Right forelimb (tissue), 1 donor: ENCODE measurements at places on chromosomes 11 and 22.

DNA sequence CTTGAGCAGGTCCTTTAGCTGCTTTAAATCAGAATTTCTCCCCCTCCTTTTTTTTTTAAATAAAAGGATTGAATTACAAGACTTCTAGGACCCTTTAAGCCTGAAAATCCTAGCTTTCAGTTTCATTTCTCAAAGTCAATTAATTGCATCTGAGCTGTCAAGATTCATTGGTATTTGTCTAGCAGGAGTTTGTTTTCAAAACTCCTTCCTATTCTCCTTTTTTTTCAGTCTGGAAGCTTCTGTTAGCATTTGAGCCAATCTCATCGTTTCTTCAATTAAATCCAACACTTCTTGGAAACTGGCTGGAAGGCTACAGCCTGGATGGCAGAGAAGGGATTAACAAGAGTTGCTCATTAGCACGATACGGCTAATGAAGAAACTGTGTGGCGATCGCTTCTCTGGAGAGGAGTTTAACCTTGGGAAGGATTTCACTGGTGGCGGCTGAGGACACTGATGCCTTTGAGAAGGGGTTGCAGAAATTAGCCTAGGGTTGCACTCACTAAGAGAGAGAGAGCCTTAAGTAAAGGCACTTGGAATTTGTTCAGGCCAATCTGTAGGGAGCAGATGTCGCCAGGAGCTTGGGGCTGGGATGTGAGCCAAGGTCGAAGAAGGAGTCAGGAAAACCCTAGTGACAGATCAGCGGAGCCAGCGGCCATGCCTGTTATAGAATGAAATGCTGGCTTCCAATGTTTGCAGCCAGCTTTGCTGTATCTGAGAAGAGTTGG is 43.8 kb upstream of the API5 start:
- no peak for DNase-seq

DNA sequence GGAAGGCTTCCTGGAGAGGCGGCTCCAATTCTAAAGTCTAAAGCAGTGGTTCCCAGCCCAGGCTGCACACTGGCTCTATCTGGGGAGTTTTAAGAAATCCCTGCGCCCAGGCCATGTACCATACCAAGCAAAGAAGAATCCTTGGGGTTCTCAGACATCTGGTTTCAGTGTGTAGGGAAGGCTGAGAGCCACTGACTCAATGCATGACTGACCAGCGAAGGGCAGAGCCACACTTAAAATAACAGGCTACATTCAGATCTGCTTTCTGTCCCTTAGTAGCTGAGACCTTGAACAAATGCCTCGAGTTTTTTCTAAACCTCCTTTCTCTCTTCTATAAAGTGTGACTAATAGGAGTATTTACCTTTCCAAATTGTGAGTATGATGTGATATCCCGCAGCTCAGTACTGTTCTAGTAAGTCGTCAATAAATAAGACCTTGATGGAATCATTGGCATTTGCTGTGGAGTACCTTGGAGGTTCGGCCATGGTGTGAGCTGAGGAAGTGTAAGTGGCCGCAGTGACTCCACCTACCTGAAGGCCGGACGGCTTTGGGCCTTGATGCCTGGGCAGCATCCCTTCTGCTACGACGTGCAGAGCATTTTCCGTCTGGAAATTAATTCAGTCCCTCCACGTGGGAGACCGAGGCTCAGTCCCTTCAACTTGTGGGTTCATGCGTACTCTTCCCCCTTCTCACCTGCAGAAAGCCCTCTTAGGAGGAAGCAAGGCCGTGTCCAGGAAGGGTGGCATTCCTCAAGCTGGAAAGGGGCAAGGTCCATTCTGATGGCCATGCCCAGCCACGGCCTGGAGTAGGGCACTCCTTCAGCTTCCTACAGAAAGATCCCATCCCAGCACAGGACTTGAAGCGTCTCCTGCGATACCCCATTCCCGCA is 25.1 kb downstream of the GLB1L2 start:
- DNase-seq = peak; percentile 18

DNA sequence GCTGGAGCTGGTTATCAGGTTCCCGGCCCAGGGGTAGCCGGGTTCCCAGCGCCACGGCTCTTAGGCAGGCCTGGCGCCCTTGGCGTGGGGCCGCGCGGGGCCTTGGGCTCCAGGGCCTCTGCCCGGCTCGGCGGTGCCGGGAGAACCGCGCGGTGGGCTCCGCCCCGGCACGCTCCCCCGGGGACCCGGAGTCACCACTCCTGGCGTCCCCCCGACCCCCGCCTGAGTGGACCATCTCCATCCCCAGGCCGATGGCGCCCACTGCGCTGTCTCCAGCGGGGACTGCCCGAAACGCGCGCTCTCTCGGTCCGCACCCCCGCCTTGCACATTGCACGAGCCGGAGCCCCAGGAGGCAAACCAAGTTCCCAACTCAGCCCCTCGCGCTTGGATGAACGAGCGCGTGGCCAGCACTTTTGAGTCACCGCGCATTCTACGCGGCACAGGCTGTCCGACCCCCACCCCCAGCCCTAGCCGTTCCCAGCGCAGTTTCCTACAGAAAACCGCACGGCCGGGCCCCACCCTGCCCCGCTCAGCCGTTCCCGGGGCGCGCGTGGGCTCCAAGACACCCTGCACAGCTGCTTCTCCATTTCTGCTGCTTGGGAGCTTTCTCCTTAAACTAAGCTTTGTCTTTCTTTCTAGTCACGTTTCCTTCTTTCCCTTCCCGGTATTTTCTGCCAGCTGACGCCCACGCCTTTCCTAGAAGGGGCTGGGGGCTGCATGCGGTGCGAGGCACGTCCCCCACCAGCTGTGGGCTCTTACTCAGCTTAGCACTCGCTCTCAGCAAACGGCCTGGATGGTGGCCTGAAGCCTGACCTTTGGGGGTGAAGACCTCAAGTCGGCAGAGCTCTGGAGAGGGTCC is 650 bp upstream of the CHID1 start:
- no peak for DNase-seq

- DNase-seq = peak; percentile 42
These were observed 118.5 kb downstream of the KCNQ1OT1 start for GRCh38 chr11:2581151-2581930.

GRCh38 chr11:74459584-74459983 is 7.8 kb downstream of the KCNE3 start:
- no peak for DNase-seq

GRCh38 chr11:10762185-10762584 is 11.1 kb downstream of the CTR9 start:
- no peak for DNase-seq

- no peak for DNase-seq
These were observed 28.7 kb downstream of the IGHMBP2 start for GRCh38 chr11:68932358-68932757.

DNA sequence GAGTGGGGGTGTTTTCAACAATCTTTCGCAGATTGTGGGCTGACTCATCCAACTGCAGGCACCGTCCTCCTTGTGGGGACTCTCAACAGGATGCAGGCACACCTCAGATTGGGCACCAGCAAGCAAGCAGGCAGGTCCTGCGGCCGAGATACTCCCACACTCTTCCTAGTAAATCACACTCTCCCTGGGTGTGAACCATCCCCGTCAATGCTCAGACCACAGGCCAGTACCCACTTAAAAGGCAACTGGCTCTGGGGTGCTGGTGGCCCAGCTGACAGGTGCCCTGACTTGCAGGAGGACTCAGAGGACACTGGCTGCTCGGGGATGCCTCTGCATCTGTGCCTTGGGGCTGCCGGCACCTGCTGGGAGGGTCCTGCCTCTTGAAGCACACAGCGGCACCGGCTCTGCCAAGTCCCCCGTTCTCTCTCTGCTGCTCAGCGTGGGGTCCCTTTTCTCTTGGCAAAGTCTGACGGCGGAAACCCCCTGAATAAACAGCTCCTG is 282.5 kb downstream of the CTTN start:
- no peak for DNase-seq

GRCh38 chr22:37190262-37190780 is 2.3 kb upstream of the C1QTNF6 start:
- no peak for DNase-seq

GRCh38 chr22:37502342-37503182 is 16.4 kb upstream of the MFNG start:
- no peak for DNase-seq

GRCh38 chr11:68766786-68767185 is 15.5 kb upstream of the TESMIN start:
- no peak for DNase-seq

DNA sequence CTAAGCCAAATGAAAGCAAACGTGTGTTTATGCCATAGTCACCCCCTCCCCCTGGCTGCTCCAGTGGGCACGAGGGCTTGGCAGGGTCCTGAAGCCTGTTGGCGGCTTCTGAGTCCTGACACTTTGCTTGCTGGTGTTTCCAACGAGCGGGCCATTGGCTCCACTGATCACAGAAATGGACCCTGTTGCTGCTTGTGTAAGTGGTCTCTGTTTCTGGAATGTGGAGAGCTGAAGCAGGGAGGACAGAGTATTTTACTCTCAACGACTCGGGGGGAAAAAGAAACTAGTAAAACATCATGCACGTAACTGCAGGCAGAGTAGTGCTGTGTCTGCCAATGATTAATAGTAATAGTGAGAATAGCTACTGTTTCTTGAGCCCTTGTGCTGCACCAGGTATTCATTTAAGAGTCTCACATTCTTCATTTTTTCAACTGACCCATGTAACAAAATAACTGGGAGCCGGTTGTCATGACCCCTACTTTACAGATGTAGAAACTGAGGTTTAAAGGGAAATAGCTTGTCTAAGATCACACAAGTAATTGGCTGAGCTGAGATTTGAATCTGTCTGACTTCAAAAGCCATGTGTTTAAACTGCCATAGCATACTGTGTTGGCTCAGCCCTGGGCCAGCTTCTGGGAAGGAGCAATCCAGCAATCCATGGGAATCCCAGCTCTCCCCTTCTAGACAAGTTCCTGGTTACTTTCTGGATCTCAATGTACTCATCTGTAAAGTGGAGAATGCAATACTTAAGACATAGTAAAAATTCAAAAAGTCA is 526.7 kb downstream of the INSC start:
- peak; percentile 63 for DNase-seq

DNA sequence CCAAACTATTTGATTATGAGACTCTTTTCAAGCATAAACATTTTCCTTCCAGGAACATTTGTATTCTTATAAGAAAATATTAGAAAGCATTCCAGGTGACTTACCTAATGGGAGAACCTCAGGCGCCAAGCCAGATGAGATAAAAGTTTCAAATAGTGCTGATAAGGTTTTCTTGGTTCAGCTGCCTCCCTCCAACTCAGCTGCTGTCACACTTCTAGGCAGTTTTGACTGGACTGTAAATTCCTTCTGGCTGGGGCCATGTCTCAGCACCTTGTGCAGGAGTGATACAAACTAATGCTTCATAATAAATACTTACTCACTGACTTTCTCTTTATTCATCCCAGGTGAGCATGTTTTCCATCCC is 131.1 kb downstream of the MED15 start:
- peak; percentile 7 for DNase-seq

- peak; percentile 92 for DNase-seq
These were observed 18.5 kb upstream of the CBX7 start for GRCh38 chr22:39170825-39171622.

- DNase-seq = no peak
These were observed 425.5 kb upstream of the CADM1 start for GRCh38 chr11:115929618-115930129.

- no peak for DNase-seq
These were observed 90.3 kb upstream of the MTMR2 start for GRCh38 chr11:96014217-96014616.

- no peak for DNase-seq
These were observed 13.4 kb upstream of the CTSD start for GRCh38 chr11:1776944-1777715.

GRCh38 chr11:17382046-17382728 is 6.3 kb downstream of the KCNJ11 start:
- DNase-seq = peak; percentile 6

DNA sequence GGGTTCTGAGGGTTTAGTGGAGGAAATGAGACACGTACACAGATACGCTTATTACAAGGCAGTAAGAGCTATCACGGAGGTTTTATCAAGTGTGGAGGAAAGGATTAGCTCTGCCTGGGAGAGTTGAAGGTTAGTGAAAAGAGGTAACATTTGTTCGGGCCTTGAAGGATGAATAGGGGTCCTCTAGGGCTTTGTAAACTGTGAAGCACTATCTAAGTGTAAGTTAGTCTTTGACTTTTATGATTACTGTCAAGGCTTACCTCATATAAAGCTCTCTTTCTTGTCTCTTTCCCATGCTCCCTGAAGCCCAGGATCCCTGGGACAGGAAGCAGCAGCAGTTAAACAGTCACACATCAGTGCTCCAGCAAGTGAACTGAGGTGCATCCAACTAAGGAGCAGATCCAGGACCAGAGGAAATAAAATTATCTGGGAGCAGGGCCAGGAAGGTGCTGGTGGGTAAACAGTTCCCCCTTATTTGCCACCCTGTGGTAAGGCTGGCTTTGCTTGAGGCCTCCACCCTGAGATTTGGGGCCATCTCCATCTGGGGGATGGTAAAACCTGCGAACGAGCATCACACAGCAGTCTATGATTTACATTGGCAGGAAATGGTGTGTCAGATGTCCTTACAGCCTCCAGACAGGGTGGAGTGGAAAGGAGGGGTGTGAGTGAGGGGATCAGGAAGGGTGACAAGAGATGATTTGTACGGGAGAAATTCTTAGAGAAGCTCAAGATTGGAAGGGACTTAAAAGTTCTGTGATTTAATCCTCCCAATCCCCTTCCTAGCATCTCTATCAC is 27.2 kb downstream of the GVQW3 start:
- DNase-seq = no peak
